ENCODE measurements at places on chromosomes 13 and 19. TPM values are rescaled to one million over a fixed set of nuclear protein-coding genes. Genes with fewer than 3 reads are reported as not detected.

- DNase-seq, result no peak
These were observed 147.2 kb downstream of the MIPEP start for GRCh38 chr13:23741879-23742510.

DNA sequence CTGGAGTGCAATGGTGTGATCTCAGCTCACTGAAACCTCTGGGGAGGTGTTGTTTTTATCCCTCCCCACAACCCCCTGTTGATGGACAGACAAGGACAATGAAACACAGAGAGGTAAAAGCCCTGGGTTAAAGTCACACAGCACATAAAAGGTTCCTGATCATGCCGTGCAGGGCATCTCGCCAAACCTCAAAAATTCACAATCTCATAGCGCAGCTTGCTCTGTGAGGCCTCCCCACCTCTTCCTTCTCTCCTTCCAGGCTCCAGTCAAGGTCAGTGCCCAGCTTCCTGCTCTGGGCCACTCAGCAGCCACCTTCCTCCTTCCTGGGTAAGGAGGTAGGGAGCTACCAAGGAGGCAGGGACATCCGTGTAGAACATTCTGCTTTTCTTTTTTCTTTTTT, 2.3 kb downstream of the FUT2 start:
- peak; percentile 20 for DNase-seq

DNA sequence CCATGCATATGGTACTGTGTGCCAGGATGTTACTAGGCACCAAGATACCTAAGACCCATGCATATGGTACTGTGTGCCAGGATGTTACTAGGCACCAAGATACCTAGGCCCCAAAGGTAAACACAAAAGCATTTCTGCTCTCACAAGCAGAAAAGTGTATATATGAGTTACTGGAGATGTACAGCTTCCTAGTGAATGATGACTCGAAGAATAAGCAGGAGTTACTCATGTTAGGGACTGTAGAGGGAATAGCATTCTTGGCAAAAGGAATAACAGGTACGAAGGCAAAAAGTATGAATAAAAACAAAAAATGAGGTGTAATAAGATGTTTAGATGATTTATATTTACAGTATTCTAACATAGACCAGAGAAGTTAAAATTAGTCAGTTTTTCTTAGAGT, 383.7 kb downstream of the DIAPH3 start:
- no peak for DNase-seq

GRCh38 chr13:98731925-98732324, 20.5 kb downstream of the SLC15A1 start:
- peak; percentile 34 for DNase-seq

DNA sequence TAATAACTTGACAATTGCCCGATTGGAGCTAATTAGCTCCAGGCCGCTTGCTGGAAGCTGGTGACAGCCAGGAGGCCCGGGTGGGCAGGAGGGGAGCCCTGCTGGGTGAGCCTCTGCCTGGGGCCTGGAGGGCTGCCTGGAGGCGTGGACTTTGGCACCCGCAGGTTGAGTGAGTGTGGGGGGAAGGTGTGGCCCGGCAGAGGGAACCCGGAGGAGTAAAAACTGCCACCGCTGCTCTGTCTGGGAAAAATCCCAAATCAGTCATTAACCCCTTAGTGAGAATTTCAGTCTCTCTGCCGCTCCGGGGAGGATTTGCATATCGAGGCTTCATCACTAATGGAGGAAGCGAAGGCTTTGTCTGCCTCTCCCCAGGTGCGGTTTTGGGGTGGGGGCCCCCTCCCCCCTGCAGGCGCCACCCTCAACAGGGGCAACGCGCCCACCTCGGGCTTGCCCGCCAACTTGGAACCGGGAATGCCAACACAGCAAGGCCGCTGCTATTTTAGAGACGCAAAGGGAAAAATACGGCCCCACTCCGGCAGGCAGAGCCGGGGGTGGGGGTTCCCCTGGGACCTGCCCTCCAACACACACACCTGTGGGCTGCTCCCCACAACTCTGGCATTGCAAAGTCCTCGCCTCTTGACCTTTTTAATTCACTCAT, 6.2 kb downstream of the EFNA2 start:
- DNase-seq, result no peak

DNA sequence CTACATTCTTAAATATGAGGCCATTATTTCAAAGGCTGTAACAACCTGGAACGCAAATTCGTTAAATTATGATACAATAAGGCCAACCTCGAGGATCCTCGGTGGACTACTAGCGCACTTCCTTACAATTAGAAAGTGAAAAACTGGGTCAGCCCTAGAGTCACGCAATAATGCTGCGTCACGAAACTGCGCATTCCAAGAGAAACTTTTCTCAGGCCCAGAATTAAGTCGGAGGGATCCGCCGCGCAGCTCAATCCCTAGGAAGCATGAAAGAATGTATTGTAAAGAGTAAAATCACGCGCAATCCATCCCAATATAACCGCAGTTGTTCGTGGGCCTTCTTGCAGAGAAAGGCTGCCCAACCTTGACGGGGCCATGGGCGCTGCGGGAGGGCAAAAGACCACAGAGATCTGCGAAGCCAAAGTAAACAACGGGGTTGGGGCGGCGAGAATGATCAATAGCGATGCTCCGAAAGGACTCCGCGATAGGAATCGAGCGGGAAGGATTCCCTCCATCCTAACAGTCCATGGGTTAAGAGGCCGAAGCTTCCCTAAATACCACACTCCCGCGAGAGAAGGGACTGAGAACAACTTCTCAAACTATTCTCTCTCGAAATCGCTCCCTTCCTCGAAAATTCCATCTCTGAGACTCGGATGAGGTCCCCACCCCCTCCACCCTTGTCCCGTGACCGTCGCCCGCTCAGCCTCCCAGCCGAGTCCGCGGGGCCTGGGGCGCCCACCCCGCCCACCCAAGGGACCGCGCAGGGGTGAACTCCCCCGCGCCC, 564 bp downstream of the SPART start:
- peak; percentile 86 for DNase-seq

GRCh38 chr13:78521091-78521490, 82.3 kb downstream of the POU4F1 start:
- no peak for DNase-seq

DNA sequence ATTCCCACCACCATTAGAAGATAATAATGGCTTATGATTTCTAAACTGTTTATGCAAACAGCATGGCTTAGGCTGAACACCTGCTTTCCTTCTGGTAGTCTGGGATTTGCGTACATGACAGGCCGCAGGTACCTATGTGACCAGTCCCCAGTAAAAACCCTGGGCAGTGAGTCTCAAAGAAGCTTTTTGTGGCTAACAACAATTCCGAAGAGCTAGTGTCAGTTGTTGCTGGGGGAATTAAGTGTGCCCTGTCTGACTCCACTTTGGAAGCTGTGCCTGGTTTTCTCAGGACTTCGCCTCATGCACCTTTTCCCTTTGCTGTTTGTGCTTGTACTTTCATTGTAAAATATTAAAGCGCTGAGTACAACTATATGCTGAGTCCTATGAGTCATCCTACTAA, 250.2 kb upstream of the MIR17HG start:
- DNase-seq, result no peak

Gene ZNF541
- not detected for total RNA-seq

Gene KCNN1
- 0.48 TPM for total RNA-seq
